ENCODE measurements at places on chromosomes 11 and 22. TPM values are rescaled to one million over a fixed set of nuclear protein-coding genes. Genes with fewer than 3 reads are reported as not detected.

Gene KLHL35
- 3.3 TPM for total RNA-seq

Gene USH1C
- total RNA-seq = not detected

Gene KRTAP5-8
- total RNA-seq = not detected

Gene FERMT3
- total RNA-seq = 0.29 TPM

GRCh38 chr11:13160806-13161205, 116.8 kb upstream of the BMAL1 start:
- DNase-seq = no peak

DNA sequence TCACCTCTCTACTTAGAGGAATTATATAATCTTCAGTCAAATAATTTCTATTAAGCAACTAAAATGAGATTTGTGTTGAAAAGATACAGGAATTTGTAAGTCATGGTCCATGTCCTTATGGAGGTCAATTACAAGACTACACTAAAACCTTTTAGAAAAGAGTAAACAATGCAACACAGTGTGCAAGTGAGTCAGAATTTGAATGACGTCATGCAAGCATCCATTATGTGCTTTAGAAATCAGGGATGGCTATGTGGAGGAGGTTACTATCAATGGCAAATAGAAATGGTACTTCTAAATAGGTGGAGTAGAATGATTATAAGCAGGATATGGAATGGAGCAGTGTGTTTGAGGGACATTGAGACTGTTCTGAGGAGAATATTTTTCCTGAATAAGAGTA, 16.6 kb downstream of the OR10D3 start:
- DNase-seq = no peak

- no peak for DNase-seq
These were observed 23.5 kb downstream of the TP53I11 start for GRCh38 chr11:44927174-44927661.

DNA sequence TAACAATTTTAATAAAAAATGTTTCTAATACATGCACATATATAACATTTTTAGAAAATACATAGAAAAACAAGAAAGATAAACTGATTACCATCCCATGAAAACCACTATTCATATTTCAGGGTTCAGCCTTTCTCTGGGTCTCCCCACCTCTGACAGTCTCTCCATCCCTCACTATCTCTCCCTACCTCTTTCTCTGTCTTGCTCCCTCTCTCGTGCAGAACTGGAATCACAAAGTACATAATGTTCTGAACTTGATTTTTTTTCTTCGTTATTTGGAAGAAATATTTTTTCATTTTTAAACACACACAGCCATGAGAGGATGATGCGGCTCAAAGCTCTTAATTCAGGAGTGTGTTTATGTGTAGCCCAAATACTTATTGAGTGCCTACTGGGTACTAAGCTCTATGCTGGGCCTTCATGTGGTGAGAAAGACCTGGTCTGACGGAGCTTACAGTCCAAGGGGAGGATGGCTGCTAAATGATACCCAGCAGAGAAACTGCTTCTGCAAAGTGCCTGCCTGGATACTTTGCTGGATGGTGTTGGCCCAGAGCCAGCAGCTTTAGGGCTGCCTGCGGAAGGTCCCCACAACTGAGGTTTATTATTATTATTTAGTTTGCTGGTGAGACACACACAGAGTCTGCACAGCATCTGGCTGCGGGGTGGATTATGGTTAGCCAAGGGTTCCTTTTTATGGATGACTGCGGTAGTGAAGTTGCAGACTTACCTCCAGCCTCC, 42.6 kb downstream of the SC5D start:
- no peak for DNase-seq

- no peak for DNase-seq
These were observed 3.0 kb downstream of the TOLLIP start for GRCh38 chr11:1306186-1307162.
